Muscle of back (tissue), 13 donors: ENCODE measurements at places on chromosomes 7 and 10. TPM values are rescaled to one million over a fixed set of nuclear protein-coding genes. Genes with fewer than 3 reads are reported as not detected.

PIK3CG gene
- polyA plus RNA-seq, result 2.8 TPM

FGF8 gene
- polyA plus RNA-seq, result 0.58 TPM

CABCOCO1 gene
- polyA plus RNA-seq, result 1.5 TPM

CC2D2B gene
- polyA plus RNA-seq, result 0.67 TPM

ALOX5 gene
- 1.9 TPM for polyA plus RNA-seq

FFAR4 gene
- polyA plus RNA-seq, result not detected

SFXN3 gene
- polyA plus RNA-seq, result 33.6 TPM

GRID1 gene
- polyA plus RNA-seq, result 5.3 TPM

CXCL12 gene
- 290 TPM for polyA plus RNA-seq

INPP5F gene
- polyA plus RNA-seq, result 16.3 TPM

MDFIC gene
- 32.3 TPM for polyA plus RNA-seq

TRIL gene
- polyA plus RNA-seq, result 43.2 TPM

FZD1 gene
- polyA plus RNA-seq, result 26.1 TPM

DNA sequence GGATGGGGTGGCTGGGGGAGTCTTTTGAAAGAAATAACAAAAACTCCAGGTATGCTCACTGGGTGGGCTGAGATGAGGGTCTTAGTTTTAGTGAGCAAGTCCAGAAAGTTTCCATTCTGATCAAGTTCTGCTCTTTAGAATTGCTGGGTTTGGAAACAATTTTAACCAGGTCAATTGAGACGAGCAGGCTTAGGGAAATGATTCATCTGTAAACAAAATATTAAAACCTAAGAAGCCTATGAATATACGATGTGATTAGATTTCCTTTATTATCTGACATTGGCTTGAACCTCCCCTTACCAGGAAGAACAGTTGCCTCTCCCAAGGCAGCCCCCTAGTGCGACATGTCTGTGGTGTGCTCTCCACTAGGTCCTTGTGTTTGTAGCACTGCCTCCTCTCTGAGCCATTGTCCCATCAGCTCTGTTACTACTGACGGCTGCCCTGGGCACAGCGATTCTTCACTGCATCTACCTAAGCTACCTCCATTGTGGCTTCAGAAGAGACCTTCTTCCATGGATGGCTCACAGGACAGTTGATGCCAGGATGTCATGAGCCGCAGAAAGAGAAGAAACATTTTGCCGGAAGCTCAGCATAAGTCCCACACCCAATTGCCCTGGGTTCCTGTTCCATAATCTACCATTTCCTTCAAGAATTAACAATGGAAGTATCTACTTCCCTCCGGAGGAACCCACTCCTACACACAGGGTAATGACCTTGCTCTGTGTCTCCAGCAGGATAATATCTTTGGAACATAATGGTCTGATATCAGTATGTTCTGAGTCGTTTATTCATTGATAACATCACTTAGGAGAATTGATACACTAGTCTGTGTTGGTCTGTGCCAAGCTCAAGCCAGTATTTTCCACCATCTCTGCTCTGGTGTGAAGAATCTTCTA lies 95.1 kb upstream of the ITGB1 start:
- DNase-seq, result no peak

GRCh38 chr7:128453836-128454804 lies 1.6 kb upstream of the HILPDA start:
- DNase-seq, result peak; percentile 87

- DNase-seq, result no peak
Observed at GRCh38 chr10:110919349-110919931, at the start of gene SHOC2. Gene SHOC2, plus strand, starts transcription at chr10:110919604. Its CDS starts 44,755 bp downstream, at chr10:110964359.

DNA sequence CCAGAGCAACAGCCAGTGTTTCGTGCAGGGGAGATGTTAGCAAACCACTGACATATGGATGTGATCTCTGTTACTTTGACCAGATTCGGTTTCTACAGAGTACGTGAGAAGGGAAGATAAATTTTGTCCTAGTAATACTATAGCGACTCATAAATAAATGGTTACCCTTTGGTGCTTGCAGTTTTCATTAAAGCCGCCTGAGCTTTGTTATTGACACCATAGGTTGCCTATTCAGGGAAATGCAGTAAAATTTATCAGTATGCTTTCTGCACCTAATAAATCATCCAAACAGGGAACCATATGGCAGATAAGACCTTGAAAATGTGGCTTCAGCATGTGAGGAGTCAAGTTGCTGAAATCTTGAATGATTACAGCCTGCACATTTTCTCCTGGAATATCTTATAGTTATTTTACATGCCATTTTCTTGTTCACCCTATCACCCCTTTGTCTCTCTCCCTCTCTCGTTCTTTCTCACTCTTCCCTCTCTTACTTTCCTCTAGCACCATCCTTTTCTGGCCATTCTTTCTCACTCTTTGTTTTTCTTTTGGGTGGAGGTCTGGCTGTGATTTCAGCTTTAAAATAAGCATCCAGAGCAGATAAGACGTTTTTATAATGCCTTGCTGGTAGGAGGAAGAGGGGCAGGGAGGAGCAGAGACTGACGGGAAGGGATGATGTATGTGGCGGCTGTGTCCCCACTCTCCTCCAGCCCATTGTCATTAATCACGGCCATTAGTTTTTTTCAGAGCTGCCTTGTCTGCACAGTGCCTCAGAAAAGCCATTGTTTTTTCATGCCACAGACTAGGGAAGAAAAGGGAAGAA lies 182.5 kb downstream of the LRMDA start:
- peak; percentile 30 for DNase-seq

DNA sequence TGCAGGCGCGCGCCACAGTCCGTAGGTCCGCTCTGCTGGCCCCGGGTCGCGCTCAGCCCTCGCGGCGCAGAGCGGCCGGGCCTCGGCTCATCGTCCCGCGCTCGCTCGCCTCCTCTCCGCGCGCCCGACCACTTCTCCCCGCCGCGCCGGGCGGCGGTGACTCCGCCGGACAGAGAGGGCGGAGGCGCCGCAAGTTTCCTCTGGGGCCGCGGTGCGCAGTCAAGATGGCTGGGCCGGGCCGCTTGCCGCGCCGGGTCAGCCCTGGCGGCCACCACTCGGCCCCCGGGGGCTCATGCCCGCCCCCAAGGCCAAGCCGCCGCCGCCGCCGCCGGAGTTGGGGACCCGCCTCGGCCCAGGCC lies 441 bp downstream of the FZD8 start:
- DNase-seq, result no peak

GRCh38 chr7:106657085-106657991 lies 3.6 kb downstream of the CCDC71L start:
- no peak for DNase-seq

DNA sequence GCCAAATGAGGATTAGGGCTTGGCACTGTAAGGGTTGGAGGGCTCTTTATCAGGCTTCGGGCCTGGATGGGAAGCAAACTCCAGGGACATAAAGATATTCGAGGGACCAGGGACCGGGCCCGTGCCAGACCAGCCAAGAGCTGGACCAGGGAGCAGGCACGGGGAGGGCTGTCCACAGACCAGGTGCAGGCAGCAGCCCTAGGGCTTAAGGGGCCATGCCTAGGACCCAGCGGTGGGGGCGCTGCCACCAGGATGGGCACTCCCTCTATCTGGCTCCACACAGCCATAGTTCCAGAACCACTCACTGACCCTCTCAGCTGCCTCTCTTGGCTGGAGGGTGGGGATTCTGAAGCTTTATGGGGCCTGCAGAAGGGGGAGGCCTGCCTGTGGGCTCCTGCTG lies 32.9 kb downstream of the FAM241B start:
- no peak for DNase-seq

DNA sequence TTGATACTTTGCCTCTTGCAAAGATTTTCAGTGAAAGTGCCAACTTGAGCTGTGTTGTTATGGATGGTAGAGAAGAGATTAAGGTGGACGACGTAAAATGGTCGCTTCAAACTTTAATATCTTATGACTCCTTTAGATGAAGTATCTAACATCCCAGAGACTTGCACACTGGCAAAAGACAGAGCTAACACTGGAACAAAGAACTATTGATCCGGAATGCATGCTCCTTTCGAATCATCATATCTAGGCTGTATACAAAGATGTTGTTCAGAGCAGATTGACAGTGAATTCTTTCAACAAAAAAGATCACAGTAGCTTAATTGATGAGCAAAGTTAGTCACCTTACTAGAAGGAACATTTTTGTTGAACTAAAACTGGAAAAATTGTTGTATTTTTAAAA lies 592.7 kb downstream of the NXPH1 start:
- DNase-seq, result no peak

DNA sequence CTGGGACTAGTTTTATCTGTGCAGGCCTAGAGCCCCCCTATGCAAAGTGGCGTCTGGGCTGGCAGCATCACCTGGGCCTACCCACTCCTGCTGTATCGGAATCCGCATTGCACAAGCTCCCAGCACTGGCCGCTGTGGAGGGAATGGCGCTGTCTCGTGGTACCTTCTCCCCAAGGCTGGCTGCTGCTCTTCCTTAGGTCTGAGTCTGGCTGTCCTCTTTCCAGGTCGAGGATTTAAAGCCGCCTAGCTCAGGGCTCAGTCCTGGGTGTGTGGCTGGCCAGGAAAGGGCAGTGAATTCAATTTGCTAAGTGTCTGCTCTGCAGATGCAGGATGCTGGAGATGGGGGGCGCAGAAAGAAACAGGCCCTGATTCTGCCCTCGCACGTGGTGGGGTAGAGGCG lies 44.7 kb downstream of the MGMT start:
- DNase-seq, result no peak

- DNase-seq, result no peak
Observed at GRCh38 chr10:95305606-95306317, 15.0 kb upstream of the PDLIM1 start.

- DNase-seq, result no peak
Observed at GRCh38 chr7:41045556-41046123, 657.2 kb downstream of the INHBA start.

- DNase-seq, result peak; percentile 37
Observed at GRCh38 chr10:32004161-32004591, 52.0 kb downstream of the KIF5B start.

DNA sequence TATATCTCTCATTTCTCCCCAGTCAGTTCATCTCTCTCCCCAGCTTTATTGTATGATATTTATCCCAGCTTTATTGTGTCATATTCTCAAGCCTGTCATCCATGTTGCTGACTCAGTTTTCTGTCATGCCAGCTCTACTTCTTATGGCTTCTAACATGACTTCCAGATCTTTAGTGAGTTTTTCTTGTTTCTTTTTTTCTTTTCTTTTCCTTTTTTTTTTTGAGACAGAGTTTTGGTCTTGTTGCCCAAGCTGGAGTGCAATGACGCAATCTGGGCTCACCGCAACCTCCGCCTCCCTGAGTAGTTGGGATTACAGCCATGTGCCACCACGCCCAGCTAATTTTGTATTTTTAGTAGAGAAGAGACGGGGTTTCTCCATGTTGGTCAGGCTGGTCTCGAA lies 28.7 kb upstream of the CALU start:
- no peak for DNase-seq

GRCh38 chr7:48274662-48275061 lies 103.4 kb downstream of the ABCA13 start:
- DNase-seq, result peak; percentile 18

- peak; percentile 36 for DNase-seq
Observed at GRCh38 chr7:71768450-71768849, 636.5 kb downstream of the GALNT17 start.

DNA sequence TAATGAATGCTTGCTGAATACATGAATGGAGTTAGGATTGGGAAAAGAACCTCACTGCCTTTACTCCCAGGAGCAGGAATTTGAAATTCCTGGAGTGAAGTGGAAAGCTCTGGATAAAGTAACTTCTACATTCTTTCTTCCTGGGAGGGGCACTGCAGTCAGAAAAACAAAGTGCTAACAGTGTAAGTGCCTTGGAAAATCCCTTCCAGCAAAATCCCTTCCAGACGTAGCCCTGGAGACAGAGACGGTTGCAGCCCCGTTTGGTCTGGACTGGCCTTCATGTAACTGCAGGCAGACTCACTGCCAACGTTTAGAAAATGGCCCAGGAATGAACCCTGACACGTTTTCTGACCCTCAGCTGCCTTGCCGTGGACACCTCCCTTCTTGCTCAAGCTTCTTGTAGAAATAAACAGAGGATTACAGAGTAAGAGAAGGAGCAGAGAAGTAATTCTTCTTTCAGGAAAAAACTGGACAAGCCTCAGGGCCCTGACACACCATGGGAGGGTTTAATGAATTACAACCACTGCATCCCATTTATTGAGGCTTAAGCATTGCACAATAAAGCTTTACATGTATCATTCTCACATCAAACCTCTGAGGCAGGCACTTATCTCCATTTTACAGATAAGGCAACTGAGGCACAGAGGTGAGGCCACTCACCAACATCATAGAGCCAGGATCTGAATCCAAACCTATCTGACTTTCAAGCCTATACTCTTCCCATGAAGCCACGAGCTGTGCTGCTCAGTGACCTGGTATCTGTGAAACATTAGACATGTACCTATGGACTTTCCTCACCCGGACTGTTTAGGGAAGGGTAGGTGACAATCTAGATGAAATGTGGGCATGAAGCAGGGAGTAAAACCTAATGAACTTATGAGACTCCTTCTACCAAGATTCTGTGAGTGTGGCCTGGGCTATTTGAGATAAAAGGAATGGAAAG lies 7.8 kb downstream of the ITPRIP start:
- DNase-seq, result peak; percentile 96

GRCh38 chr7:123709525-123709924 lies 39.3 kb downstream of the WASL start:
- no peak for DNase-seq

GRCh38 chr7:5282543-5283316 lies at the start of gene SLC29A4:
Gene SLC29A4, plus strand, starts transcription at chr7:5282943. Its CDS starts 4,874 bp downstream, at chr7:5287817.
- DNase-seq, result peak; percentile 35

- DNase-seq, result peak; percentile 66
Observed at GRCh38 chr10:105974803-105975456, 1189.6 kb downstream of the SORCS1 start.

GRCh38 chr10:132685101-132685891 lies 100.7 kb downstream of the NKX6-2 start:
- no peak for DNase-seq

DNA sequence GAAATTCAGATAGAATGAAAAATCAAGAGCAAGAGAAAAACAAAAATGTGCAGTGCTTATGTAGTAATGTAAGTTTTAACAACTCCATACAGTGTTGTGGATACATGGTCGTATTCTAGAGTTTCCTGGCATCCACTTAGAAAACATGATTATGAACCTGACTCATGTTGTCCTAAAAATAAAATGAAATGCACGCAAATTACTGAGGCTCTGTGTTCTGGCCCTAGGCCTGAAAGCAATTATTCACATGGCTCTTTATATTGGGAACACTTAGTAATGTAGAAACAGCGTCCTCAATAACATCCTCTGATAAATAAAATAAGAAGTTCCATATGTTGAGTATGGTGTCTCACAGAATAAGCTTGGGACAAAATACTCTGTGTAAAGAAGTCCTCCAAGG lies 200.2 kb upstream of the SEMA3E start:
- DNase-seq, result peak; percentile 12

DNA sequence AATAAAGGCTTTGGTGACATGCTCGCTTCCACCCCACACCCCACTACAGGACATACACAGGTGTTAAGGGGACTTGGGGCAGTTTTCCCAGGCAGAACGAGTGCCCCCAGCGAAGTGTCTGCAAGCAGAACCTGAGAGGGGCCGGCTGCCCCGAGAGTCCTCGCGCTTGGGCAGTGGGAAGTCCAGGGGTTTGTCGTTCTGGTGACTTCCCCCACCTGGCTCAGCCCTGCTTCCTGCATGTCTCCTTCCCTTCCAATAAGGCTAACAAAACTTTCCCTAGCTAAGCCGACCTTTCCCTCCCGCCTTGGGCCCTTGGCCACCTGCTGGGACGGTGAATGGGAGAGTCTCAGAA lies 916 bp downstream of the VWA2 start:
- no peak for DNase-seq
